Nucleus accumbens (tissue), 56 donors: ENCODE measurements at places on chromosomes 4 and X.

DNA sequence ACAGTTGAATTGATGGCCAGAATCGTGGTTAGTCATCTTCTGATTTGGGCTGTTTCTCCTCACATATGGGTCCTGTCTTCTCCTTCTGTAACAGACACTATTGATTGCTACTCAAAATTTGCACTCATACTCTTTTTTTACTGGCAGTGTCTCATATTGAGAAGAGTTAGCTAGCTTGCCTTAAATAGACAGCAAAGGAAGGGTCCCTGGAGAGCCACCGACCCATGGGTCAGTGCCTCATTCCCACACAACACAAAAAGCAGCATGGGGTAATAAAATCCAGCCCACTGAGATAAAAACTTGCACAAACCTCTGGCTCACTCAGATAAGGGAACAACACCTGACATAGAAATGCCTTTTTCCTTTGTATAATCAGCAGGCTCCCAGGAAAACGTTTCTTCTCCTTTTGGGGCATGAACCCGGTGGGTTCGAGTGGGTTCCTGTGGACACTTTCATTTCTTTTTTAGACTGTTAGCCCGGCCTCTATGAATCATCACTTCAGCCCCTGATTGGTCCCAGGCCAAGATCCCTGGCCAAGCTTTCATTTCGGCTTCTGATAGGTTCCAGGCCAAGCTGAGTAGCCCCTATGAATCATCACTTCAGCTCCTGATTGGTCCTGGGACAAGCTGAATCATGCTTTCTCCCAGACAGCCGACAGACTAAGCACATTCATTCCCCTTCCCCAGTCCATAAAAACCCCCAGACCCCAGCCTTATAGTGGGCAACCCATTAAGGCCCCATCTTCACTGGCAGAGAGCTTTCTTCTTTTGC, 408.1 kb downstream of the DCAF12L2 start:
- DNase-seq, result no peak

- DNase-seq, result no peak
Observed at GRCh38 chr4:46874811-46875210, 34.2 kb downstream of the COX7B2 start.

GRCh38 chr4:89836031-89836745, 773 bp downstream of the SNCA start:
- DNase-seq, result no peak

DNA sequence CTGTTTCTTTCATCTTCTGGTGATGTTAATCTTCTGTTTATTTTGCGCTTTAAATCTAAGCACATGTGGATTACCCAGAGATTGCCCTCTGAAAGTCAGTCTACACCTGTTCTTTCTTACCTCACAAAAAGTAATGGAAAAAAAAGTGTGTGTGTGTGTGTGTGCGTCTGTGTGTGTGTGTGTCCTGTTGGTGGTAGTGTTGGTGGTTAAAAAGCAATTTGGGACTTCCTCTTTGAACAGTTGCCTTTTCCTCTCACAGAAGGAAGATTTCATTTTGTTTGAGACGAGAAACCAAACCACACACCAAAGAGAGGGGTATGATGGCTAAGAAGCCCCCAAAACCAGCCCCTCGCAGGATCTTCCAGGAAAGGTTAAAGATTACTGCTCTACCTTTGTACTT, at the start of gene STAP1:
Gene STAP1, plus strand, starts transcription at position 235 of the 400 bp plus-strand sequence. Its CDS starts 83 bp downstream, at position 318.
- no peak for DNase-seq

- no peak for DNase-seq
Observed at GRCh38 chr4:124423160-124423559, 289.4 kb downstream of the ANKRD50 start.

DNA sequence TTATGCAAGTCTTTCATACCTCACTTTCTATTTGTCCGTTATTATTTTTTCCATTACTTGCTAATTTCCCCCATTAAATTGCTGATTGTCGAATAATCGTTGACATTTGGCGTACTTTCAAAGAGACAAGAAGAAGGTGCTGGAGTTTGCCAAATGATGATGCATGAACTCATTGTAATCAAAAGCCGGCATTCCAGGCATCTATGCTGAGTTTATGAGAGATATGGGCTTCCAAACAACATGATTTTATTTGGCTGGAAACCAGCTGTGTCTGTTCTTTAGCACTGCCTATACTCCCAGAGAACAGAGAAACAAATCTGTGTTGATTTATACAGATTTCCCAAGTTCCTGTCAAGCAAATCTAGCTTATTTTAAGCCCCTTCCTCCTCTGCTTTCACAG, 80.8 kb upstream of the RPS6KA3 start:
- DNase-seq, result no peak

DNA sequence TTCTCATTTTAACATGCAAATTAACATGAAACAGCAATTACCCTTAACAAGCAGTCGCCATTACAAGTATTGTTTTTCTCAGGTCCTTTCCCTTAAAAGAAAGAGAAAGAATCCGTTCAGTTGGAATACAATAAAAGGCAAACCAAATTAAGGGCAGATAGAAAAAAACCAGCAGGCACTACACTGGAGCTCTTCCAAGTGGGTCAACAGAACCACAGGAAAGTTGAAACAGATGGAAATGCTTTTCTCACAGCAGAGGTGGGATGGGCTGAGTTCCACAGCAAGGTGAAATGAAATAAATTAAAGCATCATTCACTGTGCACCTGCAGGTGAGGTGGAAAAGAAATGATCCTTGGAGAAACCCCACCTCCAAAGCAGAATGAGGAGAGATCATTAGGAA, 102.6 kb downstream of the APBB2 start:
- DNase-seq, result no peak

DNA sequence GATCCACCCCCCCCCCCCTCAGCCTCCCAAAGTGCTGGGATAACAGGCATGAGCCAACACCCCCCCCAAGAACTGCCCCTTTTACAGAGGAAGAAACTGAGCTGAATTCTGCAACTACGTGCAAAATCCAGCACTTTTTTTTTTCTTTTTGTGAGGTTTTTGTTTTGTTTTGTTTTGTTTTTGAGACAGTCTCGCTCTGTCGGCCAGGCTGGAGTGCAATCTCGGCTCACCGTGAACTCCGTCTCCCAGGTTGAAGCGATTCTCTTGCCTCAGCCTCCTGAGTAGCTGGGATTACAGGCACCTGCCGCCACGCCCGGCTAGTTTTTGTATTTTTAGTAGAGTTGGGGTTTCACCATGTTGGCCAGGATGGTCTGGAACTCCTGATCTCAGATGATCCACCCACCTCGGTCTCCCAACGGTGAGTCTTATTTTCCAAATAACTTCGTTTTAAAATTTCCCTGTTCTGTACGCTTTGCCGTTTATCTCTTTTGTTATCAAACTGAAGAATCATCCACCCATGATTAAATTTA, 4.9 kb downstream of the CRLF2 start:
- DNase-seq, result no peak

GRCh38 chr4:73142995-73143547, 73.6 kb upstream of the COX18 start:
- no peak for DNase-seq

- no peak for DNase-seq
Observed at GRCh38 chr4:163818673-163819072, 324.2 kb downstream of the TMA16 start.

DNA sequence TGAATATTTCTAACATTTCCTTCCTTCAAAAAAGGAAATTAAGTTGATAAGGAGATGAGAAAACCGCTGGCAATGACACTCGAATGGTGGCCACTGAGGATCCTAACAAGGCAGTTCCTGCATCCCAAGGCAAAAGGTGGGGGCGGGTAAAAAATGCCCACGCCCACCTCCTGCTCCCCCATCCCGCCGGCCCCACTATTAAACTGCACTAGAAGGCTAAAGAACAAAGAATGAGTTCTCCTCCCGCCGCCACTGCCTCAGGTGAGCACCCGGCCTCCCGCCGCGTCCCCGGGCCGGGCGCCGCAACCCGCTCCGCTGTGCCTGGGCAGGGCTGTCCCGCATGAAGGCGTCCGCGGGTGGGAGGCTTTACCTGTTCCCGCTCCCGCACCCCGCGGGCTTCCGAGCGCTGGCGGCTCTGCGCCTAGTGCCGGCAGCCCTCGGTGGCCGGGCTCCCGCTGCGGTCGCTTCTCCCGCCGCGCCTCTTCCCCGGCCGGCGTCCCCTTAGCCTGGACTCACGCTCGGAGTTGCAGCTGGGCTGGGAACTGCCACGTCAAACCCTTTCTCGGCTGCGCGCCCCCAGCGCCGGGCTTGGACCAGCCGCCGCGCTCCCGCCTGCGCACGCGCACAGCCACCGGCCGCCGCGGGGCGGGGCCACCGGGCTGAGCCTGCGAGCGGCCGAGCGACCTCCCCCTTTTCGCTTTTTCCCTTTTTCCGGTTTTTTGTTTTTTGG, at the start of gene SEC24D:
Gene SEC24D, minus strand, starts transcription at position 556 of the 730 bp plus-strand sequence. CDS start 2,430 bp downstream, outside the sequence.
- peak; percentile 68 for DNase-seq

- DNase-seq, result no peak
Observed at GRCh38 chrX:115912372-115912897, 258.1 kb upstream of the AGTR2 start.

- DNase-seq, result no peak
Observed at GRCh38 chrX:136665258-136665900, 17.4 kb downstream of the CD40LG start.

GRCh38 chr4:28686618-28687017, 1826.0 kb downstream of the STIM2 start:
- DNase-seq, result no peak

- DNase-seq, result no peak
Observed at GRCh38 chr4:43348591-43348990, 456.1 kb downstream of the GRXCR1 start.

GRCh38 chr4:116959045-116959444, 126.3 kb downstream of the TRAM1L1 start:
- no peak for DNase-seq

DNA sequence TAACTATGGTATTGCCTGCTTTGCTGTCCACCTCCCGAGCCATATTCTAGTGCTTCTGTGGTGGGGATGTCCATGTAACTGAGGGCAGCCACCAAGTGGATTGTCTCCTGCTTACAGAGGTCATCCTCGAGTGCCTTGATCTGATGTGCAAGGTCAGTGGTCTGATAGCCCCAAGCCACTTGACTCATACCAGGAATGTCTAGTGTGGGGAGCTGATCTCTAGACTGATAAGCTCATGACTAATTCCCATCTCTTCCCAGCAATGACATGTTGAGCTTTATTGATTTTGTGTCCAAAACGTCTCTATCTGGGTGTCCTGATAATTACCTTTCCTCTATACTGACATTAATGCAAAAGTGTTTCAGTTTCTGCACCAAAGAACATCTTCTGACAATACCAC, 168.4 kb upstream of the WDR1 start:
- DNase-seq, result no peak

DNA sequence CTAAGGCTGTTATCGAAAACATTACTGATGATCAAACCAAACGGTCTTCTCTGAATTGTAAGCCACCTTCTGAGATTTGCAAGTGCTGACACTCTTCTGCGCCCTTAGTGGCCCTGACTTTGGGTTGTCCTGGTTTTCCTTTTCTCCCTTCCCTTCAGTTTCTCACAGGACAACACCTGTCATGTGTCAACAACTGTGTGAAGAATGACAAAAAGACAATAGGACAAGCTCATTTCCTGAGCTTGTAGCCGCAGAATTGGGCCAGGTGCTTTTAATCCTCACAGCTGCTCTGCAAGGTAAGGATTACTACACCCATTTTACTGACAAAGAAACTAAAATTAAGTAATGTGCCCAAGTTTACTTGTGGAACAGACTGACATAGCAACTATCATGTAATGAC, 44.9 kb upstream of the TXK start:
- no peak for DNase-seq

DNA sequence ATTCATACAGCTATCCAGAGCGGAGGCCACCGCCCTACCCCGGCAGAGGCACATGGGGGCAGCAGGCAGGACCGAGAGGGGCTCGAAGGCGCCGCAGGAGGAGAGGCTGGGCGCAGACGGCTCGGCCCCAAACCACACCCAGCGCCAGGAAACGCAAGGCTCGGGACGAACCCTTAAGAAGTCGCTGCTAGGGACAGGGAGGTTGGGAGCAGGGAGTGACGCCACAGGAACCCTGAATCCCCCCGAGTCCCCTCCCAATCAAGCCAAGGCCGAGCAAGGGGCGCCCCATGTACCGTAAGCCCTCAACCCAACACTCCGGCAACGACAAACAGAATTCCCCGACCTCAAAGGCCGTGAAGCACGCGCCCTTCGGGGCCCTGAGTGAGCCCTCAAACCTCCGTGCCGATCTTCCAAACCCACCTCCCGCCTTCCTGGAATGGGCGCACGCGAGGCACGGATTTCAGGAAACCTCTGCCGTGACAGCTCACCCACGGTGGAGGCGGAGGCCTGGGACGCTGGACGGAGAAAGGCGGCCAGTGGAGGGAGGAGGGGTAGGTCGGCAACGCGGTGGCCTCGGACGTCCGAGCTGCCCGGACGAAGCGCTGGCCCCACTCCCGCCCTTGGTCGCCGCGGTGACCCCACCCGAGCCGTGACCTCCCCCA, 1.8 kb downstream of the ZFYVE28 start:
- no peak for DNase-seq

GRCh38 chr4:7651461-7651921, 216.8 kb upstream of the PSAPL1 start:
- no peak for DNase-seq

GRCh38 chr4:7055111-7055989, 12.2 kb downstream of the TADA2B start:
- no peak for DNase-seq

DNA sequence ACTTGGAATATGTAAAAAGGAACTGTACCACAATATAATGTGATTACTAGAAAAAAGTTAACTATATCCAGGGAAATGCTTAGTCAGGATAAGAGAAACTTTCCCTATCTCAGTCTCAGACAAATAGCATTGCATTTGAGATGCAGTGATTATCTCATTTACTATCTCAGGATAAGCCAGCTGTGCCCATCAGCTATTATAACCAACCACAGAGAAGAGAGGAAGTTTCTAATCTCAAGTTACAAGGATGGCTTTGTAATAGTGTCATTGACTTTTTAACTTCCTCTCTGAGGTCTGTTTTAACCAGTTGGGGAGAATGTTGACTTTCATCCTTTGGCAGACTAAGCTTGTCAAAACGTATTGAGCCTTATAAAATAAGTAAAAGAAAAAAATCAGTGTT, 56.5 kb downstream of the SNX25 start:
- DNase-seq, result no peak

- DNase-seq, result no peak
Observed at GRCh38 chr4:82200046-82200445, 173.7 kb downstream of the HNRNPD start.

DNA sequence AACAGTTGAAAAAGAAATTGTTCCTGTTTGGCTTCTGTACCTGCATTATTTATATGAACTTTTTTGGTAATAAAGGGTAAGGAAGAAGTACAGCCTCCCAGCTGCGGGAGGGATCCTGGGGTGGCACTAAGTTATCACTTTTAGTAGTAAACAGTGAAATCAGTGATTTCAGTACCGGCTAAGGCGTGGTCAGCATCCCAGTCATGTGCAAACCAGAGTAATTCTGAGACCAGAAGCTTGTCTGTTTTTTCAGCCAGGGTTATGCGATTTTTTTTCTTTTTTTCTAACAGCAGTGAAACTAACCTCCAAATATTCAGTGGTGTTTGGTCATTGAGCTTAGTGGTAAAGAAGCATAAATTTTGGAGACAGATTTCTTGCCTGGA, 3.3 kb downstream of the EGF start:
- no peak for DNase-seq

GRCh38 chr4:3387154-3387942, 54.4 kb upstream of the HGFAC start:
- DNase-seq, result no peak
